Trophoblast cell (in vitro differentiated cells and primary cell): ENCODE measurements at places on chromosomes 2 and 18.
A peak's percentile ranks its signal among the peaks of the same experiment; 100 is the strongest.

DNA sequence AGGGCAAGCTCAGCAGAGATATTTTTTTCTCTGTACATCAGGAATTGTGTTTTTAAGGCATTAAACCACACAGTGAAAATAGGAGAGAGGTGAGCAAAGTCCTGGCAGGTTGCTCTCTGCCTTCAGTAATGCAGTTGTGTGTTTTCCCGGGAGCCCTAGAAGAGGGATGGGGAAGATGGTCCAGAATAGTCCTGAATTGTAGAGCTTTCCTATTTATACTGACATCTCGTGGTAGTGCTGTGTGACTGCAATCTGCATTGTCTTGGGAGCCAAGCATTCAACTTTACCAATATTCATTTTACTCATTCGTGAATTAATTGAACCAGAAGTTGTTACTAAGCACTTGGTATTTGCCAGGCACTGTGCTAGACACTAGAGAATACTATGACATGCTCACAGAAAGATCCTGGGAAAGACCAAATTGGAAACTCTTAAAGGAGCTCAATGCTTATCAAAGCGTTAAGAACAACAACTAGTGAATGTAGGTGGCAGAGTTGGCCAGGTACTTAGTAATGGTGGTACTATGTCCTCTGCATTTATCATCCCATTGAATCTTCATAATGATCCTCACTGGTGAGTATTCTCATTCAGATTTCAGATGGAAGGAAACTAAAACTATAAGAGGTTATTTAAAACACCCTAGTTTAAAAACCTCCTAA is 214.6 kb downstream of the TRIB2 start:
- no peak for DNase-seq

GRCh38 chr2:209230560-209230959 is 193.3 kb upstream of the MAP2 start:
- DNase-seq = no peak

DNA sequence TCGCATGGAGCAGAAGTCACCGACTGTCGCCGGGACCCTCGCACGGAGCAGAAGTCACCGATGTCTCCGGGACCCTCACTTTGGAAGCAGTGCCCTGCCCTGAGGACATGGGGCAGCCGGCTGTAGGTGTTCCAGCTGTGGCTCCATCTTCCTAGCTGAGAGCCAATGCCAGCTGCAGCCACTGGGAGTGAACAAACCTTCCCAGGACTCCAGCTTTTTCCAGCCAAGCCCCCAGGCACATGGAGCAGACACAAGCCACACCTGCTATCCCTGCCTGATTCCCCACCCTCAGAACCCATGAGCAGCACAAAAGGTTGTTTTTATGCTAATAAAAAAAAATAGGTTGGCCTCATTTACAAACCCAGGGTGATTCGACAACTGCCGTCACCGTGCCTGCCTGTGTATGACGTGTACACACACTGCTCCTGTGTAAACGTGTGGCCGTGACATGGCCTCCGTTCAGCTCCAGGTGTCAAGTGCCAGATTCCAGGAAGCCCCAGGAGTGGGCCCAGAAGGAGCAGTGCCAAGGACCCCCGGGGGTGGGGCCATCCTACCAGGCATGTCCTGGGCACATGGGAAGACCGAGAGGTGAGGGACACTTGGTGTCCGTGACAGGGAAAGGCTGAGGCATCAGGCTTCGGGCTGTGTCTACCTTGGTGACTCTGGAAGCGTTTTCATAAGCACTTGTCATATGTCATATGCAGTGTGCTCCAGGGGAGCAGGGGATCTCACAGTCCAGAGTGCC is 91.5 kb downstream of the EIPR1 start:
- no peak for DNase-seq

GRCh38 chr2:144505245-144505831 is 14.6 kb downstream of the ZEB2 start:
- no peak for DNase-seq

- no peak for DNase-seq
Observed at GRCh38 chr2:203431391-203432185, 103.4 kb downstream of the ABI2 start.

GRCh38 chr18:42915299-42915698 is 200.2 kb downstream of the RIT2 start:
- DNase-seq = no peak

- no peak for DNase-seq
Observed at GRCh38 chr2:72132981-72133720, 14.5 kb downstream of the CYP26B1 start.

DNA sequence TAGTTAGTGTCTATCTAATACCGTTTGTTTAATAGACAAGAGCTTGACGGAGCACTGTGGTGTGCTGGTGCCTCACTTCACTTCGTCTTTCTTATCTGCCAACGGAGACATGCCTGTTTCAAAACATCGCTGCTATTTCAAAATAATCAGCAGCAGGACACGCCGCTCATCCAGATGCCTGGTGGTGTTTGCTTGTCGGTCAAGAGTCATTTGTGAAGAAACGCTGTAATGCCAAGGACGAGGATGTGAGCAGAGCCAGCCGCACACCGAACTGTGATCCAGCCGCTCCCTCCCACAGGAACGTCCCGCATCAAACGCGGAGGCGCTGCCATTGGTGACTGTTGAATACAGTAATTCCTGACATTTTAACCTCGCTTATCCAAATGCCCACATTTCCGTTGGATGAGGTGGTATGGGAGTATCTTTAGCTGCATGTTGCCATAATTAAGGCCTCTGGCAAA is 432.4 kb downstream of the FBXO15 start:
- DNase-seq = peak; percentile 95

DNA sequence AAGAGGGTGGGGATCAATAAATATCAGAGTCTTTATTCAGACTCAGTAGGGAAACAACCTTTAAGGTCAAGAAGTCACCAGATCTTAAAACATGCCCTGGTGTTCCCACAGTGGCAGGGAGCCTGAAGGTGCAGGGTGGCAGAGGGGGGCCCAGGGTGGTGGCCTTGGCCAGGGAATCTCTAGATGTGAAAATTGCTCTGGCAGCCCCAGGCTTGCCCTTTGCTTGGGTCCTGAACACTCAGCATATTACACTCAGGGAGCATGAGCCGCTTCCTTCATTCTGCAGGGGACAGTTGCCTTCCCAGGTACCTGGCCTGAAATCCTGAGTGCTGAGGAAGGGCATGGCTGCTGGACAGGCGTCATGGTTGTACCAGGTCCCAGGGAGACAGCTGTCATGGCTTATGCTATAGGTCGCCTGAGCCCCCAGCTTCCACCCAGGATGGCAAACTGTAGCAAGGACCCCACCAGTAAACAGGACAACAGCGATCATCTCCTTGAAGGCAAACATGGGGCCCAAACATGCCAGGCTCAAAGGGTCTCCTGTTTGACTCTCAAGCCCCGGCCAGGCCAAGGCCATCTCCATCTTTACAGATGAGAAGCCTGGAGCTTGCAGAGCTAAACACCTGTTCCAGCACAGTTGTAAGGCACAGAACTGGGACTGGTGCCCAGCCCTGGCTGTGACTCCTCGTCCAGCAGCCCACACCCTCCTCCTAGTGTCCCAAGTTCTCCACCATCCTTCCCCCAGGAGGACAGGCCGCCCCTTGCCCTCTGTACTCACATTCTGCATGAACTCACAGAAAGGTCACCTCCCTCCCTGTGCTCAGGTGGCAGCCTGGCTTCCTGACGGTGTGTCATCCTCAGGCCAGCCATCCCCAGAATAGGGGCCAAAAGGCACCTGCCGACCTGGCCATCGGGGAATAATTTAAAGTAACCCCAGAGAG is 14.6 kb downstream of the ABCG8 start:
- no peak for DNase-seq

DNA sequence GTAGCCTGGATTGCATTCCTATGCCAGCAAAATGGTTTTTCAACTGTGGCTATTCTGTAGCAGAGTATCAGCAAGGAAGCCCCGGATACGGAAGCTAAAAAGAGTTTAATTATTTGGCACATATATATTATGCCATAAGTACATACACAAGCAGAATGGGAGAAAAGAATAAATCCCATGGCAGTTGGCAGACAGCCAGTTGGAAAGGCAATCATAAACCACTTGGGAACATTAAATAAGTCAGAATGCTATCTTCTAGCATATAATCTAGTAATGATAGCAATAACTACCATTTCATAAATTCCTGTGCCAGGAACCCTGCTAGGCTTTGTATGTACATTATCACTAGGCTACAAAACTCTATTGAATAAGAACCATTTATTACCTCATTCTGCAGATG is 26.0 kb downstream of the GALNT5 start:
- DNase-seq = no peak
